ENCODE measurements at places on chromosomes 6 and 20. TPM values are rescaled to one million over a fixed set of nuclear protein-coding genes. Genes with fewer than 3 reads are reported as not detected.

WFDC5 gene
- not detected for total RNA-seq

OLIG3 gene
- total RNA-seq, result not detected

RAET1G gene
- total RNA-seq, result 0.55 TPM

FAM83B gene
- 7.4 TPM for total RNA-seq

FKBP1A gene
- total RNA-seq, result 214 TPM

HLA-DOA gene
- 3.0 TPM for total RNA-seq

- no peak for DNase-seq
Measured at GRCh38 chr6:137783710-137784109, 83.3 kb upstream of the TNFAIP3 start.

GRCh38 chr6:170074907-170075306 lies 216.0 kb downstream of the DLL1 start:
- peak; percentile 3 for DNase-seq

- DNase-seq, result no peak
Measured at GRCh38 chr20:38152175-38152620, 12.9 kb downstream of the TGM2 start.

DNA sequence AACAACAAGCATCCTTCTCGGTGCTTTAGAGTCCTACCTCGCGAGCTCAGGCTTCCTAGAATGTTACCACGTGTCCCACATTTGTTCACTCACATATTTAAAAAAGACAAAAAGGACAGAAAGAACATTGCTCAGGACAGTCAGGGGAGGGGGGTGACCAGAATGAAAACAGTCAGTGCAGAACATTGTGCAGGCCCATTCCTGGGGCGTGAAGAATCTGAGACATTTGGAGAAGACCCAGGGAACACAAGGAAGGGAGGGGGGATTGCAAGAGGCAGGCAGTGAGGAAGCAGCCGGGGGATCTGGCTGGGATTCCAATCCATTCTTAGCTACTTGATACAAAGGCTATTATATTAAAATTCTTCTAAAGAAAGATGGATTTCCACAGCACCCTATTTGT lies 270.4 kb upstream of the CITED2 start:
- DNase-seq, result no peak

GRCh38 chr6:105431226-105431625 lies 28.3 kb upstream of the PREP start:
- no peak for DNase-seq

- DNase-seq, result no peak
Measured at GRCh38 chr6:128230267-128230989, 290.0 kb downstream of the PTPRK start.

GRCh38 chr6:81890846-81891245 lies 138.4 kb upstream of the TENT5A start:
- no peak for DNase-seq

DNA sequence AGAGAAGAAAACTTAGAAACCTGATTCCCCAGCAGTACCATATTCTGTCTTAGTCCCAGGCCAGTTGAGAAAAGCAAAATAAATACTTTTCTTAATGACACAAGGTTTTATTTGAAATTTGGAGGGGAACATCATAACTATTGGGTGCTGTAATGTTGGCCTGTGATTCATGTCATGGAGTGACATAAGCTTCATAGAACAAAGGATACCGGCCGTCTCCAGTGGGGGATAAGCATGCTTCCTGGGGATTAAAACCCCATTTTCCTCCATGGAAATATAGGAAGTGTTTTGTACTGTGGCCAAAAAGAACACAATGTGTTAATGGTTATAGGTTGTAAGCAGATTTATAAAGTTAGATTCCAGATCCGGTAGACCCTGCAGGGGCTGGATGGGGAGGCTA lies 18.0 kb downstream of the MTHFD1L start:
- no peak for DNase-seq

DNA sequence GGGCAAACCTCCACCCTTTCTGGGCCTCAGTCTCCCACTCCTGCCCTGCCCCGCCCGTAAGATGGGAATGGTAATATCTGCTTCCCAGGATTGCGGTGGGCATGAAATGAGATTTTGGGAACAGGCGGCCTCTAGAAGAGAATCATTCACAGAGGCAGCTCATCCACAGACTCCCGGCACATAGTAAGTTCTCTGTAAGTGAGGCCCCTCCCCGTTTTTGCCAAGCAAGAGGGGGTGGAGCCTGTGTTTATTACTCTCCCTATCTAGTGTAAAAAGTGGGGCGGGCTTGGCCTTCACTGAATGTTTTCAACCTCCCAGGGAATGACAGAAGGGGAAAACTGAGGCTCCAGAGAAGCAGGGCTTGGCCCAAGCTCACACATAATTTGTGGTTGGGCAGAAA lies 20.0 kb downstream of the SUN5 start:
- no peak for DNase-seq

DNA sequence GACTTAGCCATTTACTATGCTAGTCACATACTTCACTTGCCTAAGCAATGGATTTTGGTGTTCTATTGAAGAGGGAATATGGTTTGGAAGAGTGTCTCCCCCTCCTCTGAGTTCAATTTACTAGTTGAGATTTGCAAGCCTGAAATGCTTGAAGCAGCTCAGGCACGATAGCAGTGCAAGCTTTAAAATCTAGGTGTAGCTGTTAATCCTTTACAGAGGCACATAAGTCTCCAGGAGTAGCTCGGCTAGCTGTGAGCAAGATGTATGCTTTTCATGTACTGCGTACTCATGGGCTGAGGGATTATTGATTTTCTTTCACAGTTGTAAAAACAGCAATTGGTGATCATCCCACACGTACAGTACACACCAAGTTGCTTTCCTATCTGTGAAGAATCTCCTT lies 726 bp downstream of the FLRT3 start:
- no peak for DNase-seq

DNA sequence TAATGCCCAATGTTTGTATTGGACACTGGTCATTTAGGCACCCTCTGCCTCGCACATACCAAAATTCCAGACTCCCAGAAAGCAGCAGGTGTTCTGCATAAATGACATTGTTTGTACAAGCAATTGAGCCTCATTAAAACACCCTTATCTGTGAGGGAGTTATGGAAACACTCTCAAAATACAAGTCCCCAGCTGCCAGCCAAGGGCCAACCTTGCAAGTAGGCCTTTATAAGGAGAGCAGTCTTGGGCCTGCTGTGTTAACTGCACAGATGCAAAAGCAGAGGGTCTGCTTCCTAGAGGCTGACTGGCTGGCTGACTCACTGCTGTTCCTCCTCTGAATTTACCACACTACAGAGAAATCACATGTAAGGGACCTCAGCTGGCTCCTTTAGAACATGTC lies 150.4 kb upstream of the HMGN3 start:
- no peak for DNase-seq

- DNase-seq, result no peak
Measured at GRCh38 chr6:134787261-134787877, 162.5 kb downstream of the ALDH8A1 start.

DNA sequence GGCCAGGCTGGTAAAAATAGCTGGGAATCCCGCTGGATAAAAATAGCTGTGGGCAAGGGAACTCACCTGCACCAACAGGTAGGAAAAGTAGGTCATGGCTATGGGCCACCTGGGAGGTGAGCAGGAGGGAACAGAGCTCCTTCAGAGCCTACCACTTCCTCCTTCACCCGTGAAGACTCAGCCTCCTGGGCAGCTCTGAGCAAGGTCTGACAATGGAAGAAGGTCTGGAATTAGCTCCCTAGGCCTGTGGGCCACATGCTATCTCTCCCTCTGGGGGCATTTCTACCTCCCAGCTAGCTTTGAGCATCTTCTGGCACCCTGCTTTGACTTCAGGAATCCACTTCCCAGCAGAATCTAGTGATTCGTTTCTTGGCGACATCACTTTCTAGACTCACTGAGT lies 153.9 kb downstream of the MRPL14 start:
- DNase-seq, result no peak

DNA sequence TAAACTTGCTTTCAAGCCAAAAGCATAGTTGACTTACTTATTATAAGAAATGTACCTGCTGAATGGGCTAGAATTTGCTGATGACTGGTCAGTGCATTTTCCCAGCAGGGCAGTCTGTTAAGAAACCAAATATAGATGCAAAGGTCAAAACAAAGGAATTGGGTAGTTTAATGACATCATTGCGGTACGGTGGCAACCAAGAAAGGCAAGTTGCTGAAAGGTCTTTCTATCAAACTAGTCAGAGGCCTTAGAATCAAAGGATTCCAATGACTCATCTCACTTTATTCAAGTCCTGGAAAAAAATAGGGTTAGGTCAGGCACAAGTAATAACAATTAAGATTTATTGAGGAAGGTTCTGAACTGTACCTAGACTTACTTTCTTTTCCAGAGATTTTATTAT lies 76.4 kb downstream of the KIZ start:
- DNase-seq, result no peak

DNA sequence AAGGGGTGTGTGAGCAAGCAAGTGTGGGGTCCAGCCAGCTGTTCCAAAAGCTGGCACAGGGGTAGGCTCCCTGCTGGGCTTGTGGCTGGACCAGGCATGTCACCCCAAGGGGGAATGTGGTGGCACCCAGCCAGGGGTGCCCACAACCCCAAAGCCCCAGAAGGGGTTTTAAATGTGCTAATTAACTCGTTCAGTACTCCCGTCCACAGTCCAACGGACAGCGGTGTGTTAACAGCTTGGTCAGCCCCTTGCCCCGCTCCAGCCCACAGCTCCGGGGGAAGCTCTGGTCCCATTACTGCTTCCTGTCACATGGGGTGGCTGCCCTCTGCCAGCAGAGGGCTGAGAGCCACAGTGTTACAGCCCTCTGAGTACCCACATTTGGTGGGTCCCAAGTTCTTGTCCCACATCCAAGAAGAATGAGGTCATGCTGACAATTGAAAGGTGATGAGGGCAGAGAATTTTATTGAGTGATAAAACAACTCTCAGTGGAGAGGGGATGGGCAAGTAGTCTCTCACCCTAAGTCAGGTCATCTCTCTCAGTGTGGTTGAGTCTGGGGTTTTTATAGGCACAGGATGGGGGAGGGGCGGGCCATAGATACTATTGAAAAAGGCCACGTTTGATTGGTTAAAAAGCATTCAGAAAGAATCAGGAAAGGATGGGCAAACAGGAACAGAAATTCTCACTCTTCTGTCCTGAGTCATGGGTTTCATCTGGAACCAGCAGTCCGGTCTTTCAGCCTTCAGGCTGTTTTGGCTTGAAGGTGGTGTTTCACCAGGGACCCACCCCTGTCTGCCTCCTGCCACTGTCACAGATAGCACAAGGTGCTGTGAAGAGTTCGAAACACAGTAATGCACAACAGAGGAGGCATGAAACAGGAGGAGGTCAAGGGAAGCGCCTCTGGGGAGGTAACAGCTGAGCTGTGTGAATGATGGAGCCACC lies 238.5 kb downstream of the NFATC2 start:
- no peak for DNase-seq

DNA sequence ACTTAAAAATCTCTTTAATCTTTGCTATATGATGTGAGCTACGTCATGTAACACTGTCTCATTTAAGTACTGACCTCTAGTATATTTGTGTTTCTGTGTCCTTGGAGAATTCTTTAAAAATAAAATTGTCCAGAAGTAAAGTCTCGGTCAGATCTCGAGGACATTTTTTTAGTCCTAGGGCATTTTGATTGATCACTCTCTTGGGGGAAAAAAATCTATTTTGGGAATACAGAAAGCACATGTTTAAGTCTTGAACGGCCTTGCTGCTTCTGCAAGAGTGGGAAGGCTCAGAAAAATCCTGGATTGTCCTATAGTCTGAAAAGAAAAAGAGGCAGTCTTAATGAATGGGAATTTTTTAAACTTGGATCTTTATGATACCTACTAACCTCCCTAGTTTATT lies 234.3 kb downstream of the UTRN start:
- DNase-seq, result no peak

DNA sequence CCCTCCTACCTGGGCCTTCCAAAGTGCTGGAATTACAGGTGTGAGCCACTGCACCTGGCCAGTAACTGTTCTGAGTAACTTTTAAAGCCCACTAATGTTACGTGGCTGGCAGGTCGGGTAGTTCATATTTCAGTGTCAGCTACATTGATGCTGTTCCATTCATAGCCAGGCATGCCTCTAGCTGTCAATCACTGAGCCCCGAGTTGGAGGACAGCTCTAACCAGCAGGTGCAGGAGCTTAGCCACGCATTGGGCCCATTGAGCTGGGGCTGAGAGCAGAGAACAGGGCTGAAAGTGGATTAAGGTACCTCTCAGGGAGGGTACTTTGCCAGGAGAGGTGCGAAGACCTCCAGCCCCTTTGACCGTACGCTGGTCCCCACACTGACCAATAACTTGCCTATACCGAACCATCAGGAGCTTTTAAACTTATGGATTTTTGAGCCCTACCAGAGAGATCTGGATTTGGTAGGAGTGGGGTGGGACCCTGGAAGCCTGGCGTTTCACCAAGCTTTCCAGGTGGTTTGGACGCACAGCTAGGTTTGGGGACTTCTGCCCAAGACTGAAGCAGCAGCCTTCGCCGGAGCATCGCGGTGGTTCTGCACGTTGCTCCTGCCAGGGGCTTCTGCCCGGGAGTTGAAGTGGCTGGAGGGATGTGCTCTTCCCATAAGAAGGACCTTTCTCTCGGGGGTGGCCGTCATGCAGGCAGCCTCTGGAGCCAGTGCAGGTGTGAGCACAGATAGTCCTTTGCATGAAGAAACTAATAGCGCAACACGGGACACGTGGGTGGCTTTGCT lies 82.6 kb downstream of the SERAC1 start:
- DNase-seq, result no peak

DNA sequence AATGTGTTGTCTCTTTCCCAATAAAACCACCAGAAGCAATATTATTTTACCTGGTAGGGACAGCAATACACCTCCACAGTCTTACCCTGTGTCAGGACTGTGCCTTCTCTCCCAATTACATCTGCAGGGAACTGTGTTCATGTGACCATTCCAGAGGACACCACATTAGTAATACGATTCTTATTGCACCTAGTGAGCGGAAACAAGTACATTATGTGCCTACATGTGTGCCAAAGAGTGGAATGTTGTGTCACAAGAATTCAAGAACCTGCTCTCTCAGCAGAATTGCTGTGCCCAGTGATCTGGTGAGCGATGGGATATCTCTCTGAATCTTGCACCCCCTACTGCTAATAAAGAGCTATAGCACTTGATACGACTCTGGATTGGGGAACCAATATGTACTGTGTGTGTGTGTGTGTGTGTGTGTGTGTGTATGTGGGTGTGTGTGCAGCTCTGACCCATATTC lies 57.4 kb upstream of the FOXC1 start:
- DNase-seq, result no peak
